ENCODE measurements at places on chromosomes 3 and 15.
A peak's percentile ranks its signal among the peaks of the same experiment; 100 is the strongest.

DNA sequence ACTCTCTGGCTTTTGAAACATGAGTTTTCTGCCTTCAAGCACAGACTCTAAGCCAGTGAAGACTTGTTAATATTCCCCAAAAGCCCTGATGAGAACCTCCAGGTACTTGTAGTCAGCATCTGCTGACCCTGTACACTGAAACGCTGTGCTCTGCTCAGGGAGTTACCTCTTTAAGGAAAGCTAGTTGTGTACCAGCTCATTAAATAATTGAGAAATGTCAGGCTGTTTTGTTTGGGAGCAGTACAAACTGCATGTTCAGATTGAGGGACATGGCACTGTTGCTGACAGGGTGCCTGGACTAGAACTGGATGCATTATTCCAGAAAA, 21.7 kb downstream of the UPK1B start:
- no peak for DNase-seq

DNA sequence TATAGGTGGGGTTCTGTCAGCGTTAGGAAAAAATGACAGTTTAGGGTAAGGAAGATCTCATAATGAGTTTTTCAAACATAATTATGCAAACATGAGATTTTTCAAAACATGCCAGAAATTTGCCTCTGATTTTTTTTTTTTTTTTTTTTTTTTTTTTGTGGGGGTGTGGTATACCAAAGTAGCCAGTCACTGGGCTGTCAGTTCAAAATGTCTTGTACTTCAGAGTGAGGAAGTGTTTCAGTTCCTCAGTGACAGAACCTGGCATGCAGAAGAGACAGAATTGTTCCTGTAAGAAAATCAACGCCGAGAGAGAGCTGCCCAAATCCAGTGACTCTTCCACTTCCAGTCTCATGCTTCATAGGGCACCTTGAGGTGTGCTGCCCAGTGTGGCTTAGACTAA, 9.7 kb downstream of the NCBP2 start:
- no peak for DNase-seq

GRCh38 chr3:107806536-107806935, 283.8 kb downstream of the BBX start:
- DNase-seq: no peak

- peak; percentile 20 for DNase-seq
Measured at GRCh38 chr15:45892182-45892581, 257.4 kb downstream of the SQOR start.

DNA sequence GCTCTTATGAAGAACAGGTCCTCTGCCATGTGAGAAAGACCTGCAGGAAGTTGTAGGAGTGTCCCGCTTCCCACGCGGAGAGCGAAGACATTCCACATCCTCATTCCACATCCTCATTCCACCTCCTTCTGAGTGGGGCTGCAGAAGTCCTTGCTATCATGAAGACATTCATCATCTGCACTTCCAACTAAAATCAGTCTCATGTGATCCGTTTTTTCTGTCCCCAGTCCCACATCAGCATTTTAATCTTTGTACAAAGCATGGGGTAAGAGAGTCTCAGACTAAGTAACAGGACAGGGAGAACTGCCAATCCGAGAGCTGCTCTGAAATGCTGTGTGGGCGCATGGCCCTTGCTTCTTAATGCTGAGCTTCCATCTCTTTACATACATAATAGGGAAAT, 227.2 kb downstream of the RSRC1 start:
- no peak for DNase-seq

DNA sequence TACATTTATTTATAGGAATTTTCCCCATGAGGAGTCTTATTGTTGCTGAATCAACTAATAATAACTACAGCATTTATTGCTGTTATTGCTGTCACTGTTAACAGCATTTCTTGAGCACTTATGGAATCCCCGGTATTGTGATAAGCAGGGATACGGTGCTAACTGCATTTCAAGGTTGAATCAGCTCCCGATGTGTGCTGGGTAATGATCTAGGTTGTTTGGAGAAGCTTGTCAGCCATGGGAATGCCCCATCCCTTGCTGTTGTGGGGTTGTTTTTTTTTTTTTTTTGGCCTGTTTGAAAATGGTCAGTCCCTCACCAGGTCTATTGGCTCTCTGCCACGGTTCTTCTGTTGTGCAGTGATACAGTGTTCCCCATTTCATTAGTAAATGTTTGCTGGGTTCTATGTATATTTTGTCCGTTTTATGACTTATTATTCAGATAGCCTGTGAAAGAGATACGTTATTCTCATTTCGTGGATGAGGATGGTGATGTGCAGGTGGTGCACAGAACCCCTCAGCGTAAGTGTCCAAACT, 48.5 kb downstream of the MED12L start:
- no peak for DNase-seq

DNA sequence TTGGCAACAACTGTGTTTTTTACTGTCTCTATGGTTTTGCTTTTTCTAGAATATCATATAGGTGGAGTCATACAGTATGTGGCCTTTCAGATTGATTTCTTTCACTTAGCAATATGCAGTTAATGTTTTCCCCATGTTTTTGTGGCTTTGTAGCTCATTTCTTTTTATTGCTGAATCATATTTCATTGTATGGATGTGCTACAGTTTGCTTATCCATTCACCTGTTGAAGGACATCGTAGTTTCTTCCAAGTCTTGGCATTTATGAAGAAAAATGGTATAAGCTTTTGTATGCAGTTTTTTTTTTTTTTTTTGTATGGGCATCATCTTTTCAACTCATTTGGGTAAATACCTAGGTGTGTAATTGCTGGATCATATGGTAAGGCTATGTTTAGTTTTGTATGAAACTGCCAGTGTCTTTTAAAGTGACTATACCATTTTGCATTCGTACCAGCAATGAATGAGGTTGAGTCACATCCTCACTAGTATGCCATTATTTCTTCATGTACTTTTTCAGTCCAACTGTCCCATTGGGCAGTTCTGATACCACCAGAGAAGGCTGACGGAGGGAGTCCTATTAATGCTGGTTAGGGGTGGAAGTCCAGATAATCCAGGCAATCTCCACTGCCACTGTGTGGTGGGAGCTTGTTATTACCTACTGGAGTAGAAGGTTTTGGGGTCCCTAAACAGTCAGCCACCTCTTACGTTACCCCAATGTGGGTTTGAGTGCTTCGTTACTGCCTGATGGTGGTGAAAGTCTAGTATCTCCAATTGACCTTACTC, 210.5 kb downstream of the DOCK3 start:
- DNase-seq: peak; percentile 2

- DNase-seq: peak; percentile 92
Measured at GRCh38 chr3:102006812-102007485, 157.6 kb downstream of the NFKBIZ start.

- no peak for DNase-seq
Measured at GRCh38 chr3:159832024-159832423, 156.6 kb upstream of the IL12A start.

DNA sequence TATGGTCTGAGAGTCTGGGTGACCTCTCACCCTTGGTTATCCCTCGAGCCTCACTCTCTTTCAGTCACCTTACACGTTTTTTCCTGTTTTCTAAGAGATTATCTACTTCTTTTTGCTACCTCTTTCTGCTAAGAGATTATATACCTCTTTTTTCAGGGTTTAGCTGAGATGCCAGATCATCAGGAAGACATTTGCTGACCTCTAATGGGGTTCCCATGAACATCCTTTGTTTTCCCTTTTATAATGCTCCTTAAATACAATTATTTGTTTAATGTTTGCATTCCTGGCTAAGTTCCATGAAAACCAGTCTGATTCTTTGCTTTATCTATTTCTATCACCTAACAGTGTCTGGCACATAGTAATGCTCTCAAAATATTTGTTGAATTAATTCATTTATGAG, 39.6 kb downstream of the LEKR1 start:
- DNase-seq: peak; percentile 17

DNA sequence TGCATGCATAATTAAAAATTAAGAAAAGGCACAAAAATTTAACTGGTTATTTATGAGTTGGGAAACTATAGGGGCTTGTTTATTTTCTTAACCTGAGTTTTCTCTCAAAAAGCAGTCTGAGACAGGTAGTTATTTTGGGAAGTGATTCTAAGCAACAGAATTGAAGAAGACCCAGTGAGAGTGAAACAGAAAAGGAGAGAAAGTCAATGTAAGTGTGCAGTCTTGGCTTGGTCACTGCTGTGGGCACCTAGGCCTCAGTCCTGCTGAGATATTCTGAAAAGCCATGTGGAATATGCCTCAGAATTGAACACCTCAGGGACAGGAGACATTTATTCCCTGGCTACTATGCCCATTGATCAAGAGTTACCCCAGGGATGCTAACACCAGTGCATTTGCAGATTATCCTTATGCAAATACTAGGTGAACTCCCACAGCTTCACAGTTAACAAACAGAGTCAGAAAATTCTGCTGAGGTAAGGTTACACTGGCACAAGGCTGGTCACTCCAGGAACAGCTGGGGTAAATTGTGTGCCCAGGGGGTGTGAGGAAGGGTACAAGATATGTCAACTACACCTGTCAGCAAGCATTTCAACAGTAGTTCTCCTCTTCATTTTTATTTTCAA, 222.7 kb downstream of the EFHB start:
- DNase-seq: no peak

GRCh38 chr3:194632809-194633348, 340 bp downstream of the TMEM44 start:
- DNase-seq: peak; percentile 59

- no peak for DNase-seq
Measured at GRCh38 chr3:58317811-58318210, 11.5 kb downstream of the HTD2 start.

- peak; percentile 90 for DNase-seq
Measured at GRCh38 chr3:129829640-129830039, 63.9 kb downstream of the TMCC1 start.

- peak; percentile 28 for DNase-seq
Measured at GRCh38 chr15:66252685-66253417, 699 bp downstream of the MEGF11 start.

- DNase-seq: no peak
Measured at GRCh38 chr15:80087104-80087503, 27.6 kb downstream of the ZFAND6 start.

- DNase-seq: no peak
Measured at GRCh38 chr3:25503898-25504301, 75.8 kb downstream of the RARB start.

DNA sequence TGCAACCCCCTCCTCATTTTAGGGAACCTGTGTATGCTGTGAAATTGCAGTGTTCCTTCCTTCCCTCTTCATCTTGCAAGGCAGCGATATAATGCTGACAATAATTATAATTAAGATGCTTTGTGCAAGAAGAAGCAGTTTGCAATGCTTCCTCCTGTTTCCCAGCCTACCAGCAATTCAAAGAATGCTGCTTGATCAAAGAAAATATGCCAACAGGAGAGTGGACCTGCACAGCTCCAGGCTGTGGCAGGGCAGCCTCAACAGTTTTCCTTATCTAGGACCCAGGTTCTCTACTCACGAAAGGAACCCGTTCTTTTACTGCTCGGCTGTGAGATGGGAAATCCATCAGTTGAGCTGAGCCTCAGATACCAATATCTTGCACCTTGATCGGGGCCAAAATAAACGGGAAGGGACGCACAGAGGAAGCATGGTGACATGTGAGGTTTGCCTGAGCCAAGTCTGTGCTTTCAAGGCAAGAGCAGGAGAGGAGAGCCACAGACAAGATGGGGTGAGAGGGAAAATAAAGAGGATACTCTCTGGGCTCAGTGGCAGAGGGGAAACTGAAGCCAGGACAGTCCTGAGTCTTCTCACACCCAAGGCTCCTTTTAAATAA, 22.6 kb upstream of the LRTM1 start:
- DNase-seq: no peak

DNA sequence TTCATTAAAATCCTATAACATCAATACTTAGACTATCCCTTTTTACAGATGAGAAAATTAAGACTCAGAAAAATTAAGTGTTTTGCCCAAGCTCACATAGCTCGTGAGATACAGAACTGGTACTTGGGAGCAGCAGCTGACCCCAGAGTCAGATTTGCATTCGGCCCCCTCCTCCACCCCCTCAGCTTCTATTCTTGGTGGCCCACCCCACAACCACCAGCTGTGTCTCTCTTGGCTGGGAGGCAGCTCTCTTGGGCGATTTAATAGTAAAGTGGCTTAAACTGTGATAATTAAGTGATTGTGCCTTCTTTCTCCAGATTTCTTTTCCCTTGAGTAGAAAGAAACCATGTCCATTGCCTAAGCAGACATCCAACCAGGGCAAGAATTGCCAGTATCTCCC, 203.6 kb upstream of the PDZRN3 start:
- no peak for DNase-seq

DNA sequence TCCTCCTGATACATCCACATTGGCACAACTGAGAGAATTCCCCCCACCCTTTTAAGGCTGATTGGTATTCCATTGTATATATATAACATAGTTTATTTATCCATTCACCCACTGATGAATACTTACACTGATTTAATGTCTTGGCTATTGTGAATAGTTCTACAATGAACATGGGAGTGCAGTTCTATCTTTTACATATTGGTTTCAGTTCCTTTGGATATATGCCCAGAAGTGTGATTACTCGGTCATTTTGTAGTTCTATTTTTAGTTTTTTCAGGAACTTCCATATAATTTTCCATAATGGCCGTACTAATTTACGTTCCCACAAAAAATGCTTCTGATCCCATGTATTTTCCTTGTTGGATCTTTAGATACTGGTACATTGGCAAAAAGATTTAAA, 135.3 kb downstream of the FMN1 start:
- no peak for DNase-seq

DNA sequence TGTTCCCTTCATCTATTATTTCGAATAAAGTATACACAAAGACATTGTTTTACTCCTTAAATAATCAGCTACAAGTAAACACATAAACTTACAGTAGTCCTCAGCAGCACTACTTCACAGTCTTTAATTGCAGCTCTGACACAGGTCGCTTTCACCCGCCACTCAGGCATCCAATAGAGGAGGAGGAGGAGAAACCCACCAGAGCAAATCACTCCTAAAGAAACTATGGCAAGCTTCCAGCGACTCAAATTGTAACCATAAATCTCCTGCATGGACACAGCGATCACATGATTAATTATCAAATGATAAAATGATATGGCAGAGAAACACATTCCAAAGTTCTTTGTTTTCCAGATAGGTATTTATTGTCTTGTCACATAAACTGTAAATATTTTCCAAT, 26.2 kb downstream of the ATP13A3 start:
- DNase-seq: no peak

Measured in EL (cell line).